Lung (tissue), 17 donors: ENCODE measurements at places on chromosomes 7 and 10. TPM values are rescaled to one million over a fixed set of nuclear protein-coding genes. Genes with fewer than 3 reads are reported as not detected.
A peak's percentile ranks its signal among the peaks of the same experiment; 100 is the strongest.

- DNase-seq = no peak
Measured at GRCh38 chr10:88540351-88540750, 42.8 kb downstream of the RNLS start.

- no peak for DNase-seq
Measured at GRCh38 chr7:2982831-2983230, 60.8 kb downstream of the CARD11 start.

GRCh38 chr10:99368646-99369045, 39.5 kb downstream of the CNNM1 start:
- no peak for DNase-seq

- DNase-seq = no peak
Measured at GRCh38 chr10:34526186-34526585, 288.9 kb downstream of the PARD3 start.

DNA sequence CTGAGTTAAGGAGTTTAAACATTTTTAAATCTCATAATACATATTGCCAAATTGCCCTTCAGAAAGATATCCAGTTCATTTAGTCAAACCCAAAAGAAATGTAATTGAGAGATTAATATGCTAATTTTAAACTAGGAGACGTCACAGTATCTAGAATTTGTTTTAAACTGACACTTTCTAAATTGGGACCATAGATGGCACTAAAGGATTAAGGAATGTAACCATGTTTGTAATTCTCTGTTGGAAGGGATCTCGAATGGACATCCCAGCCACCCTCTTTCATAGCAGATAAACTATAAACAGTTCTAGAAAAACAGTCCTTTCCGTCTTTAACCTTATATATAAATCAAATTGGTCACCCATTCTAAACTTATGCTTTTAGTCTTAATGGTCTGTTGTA, 30.0 kb upstream of the SAMD9L start:
- DNase-seq = peak; percentile 6

DNA sequence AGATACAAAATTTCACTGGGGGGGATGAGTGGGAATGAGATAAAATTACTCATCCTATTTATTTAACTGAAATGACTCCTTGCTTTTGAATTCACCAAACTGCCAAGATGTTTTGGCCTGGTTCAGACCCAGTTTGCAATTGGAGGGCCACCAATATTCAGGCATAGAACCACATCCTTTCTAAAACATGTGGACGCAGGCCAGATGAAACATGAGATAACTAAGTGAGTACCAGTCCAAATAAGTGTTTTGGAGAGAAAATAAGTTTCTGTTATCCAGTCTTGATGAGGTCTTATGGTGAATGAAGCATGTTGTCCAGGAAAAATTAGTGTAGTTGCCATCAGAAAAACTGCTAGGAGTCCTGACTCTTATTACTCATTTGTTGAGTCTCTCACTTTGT, 36.3 kb upstream of the PDK4 start:
- DNase-seq = no peak

- no peak for DNase-seq
Measured at GRCh38 chr7:28349637-28350036, 62.7 kb upstream of the CREB5 start.

- peak; percentile 45 for DNase-seq
Measured at GRCh38 chr10:44422570-44423101, 37.7 kb upstream of the CXCL12 start.

GRCh38 chr7:159067576-159068487, 76.8 kb downstream of the VIPR2 start:
- DNase-seq = no peak

DNA sequence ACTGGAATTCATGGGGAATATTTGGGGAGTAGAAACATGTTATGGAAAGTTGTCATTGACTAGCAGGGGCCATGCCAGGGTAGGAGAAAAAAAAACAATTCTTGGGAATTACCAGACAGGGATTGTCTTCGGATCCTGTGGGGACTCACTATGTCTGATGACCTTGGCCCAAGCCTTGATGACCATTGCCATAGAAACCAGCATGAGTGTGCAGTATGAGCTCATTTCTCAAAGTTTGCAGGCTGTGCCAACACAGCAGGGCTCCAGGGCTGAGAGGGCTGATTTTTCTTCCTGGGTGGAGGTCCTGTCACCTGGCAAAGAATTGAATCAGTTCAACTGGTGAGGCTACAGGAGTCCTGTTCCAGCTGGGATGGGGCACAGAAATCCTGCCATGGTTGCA, 198.3 kb downstream of the ADRA2A start:
- no peak for DNase-seq

DNA sequence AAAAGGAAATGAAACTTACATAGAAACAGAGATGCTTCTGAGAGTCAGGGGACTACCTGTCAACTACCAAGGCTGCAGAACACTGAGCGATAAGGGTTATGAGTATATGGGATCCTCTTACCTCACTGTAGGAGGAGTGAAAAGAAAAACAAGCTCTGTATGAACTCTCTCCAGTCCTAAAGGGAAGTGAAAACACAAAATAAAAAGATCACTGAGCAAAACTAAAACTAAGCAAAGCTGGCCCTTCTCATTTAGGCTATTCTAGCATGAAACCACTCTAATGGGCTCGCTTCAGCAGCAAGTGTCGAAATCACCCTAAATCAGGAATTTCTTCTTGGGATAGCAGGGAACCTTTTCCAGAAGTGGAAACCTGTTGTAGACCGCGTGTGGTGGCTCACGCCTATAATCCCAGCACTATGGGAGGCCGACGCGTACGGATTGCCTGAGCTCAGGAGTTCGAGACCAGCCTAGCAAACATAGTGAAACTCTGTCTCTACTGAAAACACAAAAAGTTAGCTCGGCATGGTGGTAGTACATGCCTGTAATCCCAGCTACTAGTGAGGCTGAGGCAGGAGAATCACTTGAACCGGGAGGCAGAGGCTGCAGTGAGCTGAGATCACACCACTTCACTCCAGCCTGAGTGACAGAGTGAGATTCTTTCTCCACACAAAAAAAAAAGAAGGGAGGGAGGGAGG, 27.0 kb downstream of the DCLRE1C start:
- no peak for DNase-seq

GRCh38 chr7:28336806-28337205, 75.5 kb upstream of the CREB5 start:
- DNase-seq = no peak

DNA sequence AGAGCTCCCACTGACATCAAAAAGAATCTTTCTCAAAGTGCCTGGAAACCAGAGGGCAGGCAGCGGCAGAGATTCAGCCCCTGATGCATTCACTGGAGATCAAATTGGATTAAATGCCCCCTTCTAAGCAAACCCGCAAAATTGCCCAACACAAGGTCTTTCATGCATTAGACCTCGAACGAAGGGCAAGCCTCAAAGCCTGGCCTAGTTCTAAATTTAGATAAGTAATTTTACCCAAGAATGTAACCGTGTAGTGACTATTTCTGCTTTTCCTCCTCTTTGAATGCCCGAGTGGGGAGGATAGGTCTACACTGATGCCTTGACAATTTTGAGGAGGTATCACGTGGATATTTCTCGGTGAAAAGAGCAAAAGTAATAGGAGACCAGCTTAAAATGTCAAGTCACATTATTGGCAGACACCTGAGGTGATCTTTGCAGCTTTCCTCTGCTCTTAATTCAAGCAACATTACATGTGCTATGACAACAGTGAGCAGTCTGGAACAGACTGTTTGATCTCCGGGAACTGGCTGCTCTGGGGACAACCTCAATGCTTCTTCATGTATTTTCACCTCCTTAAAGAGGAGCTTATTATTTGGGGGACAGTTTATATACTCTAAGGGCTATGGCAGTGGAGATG, 1263.5 kb upstream of the AUTS2 start:
- no peak for DNase-seq

DNA sequence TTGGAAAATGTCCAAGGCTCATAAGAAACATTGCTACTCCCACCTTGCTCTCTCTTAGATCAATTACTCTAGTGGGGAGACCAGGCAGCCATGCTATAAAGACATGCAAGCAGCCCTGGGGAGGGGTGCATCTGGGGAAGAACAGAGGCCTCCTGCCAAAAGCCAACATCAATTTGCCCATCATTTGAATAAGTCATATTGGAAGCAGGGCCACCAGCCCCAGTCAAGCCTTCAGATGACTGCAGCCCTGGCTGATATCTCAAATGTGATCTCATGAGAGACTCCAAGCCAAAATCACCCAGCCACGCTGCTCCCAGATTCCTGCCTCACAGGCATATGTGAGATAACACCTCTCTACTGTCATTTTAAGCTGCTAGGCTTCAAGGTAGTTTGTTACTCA, 157.5 kb upstream of the PDE1C start:
- no peak for DNase-seq

DNA sequence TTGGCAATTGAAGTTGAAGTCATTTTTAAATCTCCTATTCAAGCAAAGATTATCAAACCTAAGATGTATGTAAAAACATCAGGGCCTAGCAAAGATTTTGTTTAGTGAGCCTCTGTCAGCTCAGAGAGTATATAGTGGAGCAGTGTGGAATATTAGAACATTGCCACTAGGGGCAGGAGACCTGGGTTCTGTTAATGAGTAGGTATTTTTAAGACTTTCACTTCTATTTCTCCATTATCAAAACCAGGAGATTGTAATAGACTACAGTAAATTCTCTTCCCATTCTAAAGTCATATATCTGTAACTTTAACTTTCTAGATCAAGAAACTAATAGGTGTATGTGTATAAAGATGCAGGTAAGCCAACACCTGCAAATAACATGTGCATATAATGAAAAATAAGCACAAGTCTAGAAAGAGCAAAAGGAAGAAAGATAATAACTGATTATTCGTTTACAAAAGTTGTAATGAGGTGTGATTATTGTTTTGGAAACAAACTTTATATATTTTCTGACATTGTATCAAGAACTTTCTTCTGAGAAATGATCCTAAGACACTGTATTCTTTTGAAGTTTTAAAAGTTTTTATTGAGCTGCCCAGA, 64.4 kb downstream of the KCND2 start:
- DNase-seq = no peak

DNA sequence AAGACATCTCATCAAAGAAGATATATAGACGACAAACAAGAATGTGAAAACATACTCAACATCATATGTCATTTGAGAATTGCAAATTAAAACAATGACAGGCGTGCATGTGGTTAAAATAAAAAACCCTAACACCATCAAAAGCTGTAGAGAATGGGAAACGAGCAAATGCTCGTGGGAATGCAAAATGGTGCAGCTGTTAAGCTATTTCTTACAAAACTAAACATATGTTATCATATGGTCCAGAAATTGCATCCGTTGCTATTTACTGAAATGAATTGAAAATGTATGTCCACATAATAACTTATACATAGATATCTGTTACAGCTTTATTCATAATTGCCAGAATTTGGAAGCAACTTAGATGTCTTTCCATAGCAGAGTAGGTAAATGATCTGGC, 574.4 kb downstream of the TNS3 start:
- DNase-seq = no peak

DNA sequence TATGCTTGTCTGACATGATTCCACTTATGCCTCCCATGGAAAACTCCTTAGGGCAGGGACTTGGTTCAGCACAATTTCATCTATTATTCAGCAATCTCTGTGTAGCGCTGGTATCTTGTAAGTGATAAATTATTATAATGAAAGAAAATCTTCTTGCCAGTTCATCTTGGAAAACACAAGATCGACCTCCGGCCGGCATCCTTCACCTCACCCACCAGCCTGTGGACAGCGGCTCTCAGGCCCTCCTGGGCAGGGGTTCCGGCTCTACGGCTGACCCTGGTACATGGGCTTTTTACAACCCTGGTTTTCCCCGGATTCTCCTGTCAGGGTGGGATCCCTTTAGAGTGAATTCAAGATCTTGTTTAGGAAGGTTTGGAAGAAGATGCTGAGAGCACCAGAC, 145.6 kb downstream of the ADARB2 start:
- DNase-seq = no peak

DNA sequence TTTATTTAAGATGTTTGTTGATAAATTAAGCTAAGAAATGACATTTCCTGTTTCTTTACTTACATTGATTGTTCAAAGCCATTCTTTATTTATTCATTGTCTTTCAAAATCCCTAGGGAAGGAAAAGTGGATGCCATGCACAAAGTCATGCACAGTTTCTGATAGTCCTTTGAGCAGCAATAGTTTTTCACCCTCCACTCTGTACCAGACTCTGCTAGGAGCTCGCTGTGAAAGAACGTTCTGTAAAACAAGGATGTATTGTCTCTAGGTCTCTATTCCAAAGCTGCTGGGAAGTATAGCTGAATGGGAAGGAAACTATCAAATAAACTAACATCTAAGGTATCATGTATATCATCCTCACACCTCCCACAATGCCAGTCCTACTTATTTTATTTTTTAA, 7.8 kb upstream of the NOC3L start:
- no peak for DNase-seq

DNA sequence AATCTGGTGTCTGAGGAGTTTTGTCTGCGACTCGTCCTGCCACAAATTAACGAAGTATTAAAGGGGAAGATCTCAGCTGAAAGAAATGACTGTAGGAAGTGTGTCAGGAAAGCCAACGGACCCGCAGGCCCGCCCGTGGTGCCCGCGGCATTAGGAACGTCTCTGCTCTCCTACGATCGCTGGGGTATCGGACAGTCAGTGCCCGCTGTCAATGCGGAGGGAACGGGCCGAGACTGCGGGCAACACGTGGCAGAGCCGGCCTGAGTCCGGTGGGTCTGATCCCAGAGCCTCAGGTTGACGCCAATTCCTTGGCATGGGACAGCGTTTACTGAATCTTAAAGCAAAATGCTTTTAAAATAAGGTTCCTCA, 128.7 kb downstream of the KBTBD2 start:
- no peak for DNase-seq

- DNase-seq = peak; percentile 94
Measured at GRCh38 chr10:79422178-79422892, 23.1 kb downstream of the ZCCHC24 start.

DNA sequence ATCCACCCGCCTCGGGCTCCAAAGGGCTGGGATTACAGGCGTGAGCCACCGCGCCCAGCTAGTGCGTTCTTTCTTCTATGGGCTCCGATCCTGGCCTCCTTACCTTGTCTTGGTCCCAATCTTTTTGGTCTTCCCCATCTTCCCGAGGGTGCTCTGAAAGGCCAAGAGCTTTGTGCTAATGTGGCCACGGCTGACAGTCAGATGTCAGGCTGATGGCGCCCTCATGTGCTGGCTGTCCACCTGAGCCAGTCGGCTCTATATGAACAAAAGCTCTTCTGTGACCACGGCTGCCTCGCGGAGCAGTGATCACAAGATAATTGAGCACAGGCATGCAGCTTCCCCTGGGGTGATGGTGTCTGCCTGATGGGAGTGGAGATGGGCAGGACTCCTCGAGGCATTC, 11.0 kb upstream of the AHCYL2 start:
- DNase-seq = no peak

DNA sequence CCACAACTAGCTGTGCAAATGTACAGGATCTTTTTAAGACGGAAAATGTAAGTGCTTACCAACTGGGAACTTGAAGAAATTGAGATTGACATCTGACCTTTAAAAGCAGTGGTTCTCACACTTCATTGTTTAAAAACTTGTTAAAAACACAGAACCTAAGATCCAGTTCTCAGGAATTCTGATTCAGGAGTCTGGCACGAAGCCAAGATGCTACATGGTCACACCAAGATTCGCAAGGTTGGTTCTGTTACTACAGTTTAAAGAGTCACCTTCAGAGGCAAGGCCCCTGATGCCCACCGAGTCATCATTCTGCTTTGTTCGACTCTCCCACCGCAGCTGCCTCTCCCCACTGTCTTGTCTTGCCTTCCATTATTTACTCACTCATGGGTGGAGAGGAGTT, 113.3 kb downstream of the GLI3 start:
- no peak for DNase-seq

Gene PLAU
- 11.6 TPM for polyA plus RNA-seq

Gene PPP1R17
- 0.63 TPM for polyA plus RNA-seq

Gene SERPINE1
- polyA plus RNA-seq = 436 TPM

Gene PDE1C
- 2.0 TPM for polyA plus RNA-seq

Gene C10orf95
- polyA plus RNA-seq = 6.4 TPM

Gene IL2RA
- 0.24 TPM for polyA plus RNA-seq
